ENCODE measurements at places on chromosomes 7 and 10. TPM values are rescaled to one million over a fixed set of nuclear protein-coding genes. Genes with fewer than 3 reads are reported as not detected.

DNA sequence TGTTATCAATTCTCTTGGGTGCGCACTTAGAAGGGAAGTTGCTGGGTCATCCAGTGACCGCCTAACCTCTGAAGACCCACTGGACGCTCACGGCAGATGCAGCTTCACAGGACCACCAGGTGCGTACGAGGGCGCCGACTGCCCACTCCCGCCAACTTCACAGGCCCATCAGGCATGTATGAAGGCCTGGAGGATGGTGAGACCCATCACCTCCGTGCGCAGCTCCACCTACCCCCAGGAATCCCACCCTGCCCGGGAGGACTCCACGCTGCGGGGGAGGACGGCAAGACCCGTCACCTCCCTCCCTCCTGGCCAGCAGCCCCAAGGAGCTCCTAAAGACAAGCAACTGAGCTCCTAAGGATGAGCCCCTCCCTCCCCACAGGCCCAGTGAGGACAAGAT lies 146.9 kb downstream of the MAD1L1 start:
- H3K36me3 ChIP-seq, result no peaks in the 10 kb centered on the region
- H3K27ac ChIP-seq, result no peak overlapping the region
- no peaks in the 10 kb centered on the region for H3K4me1 ChIP-seq
- no peak for DNase-seq

GRCh38 chr7:110061387-110061786 lies 1029.5 kb upstream of the LRRN3 start:
- no peak overlapping the region for H3K27ac ChIP-seq
- no peaks in the 10 kb centered on the region for H3K27me3 ChIP-seq
- DNase-seq, result no peak
- no peak overlapping the region for H3K4me3 ChIP-seq
- H3K4me1 ChIP-seq, result no peaks in the 10 kb centered on the region

- no peaks in the 10 kb centered on the region for H3K27me3 ChIP-seq
- peaks cover 11% of the 10 kb centered on the region for H3K36me3 ChIP-seq
- H3K27ac ChIP-seq, result no peak overlapping the region
- DNase-seq, result no peak
- peaks cover 6% of the 10 kb centered on the region for H3K4me1 ChIP-seq
- H3K4me3 ChIP-seq, result peak overlapping the region; percentile 25
Measured at GRCh38 chr7:101201695-101202602, 1.1 kb upstream of the MOGAT3 start.

GRCh38 chr7:116779216-116779615 lies 83.2 kb upstream of the CAPZA2 start:
- H3K27me3 ChIP-seq, result no peaks in the 10 kb centered on the region
- H3K4me1 ChIP-seq, result peaks cover 64% of the 10 kb centered on the region
- no peak overlapping the region for H3K4me3 ChIP-seq

AHCYL2 gene
- total RNA-seq, result 26.8 TPM

GRCh38 chr10:103125323-103126267 lies 67.5 kb downstream of the NT5C2 start:
- H3K4me3 ChIP-seq, result no peak overlapping the region
- no peak for DNase-seq
- peak overlapping the region; percentile 68 for H3K27ac ChIP-seq
- no peaks in the 10 kb centered on the region for H3K27me3 ChIP-seq

DNA sequence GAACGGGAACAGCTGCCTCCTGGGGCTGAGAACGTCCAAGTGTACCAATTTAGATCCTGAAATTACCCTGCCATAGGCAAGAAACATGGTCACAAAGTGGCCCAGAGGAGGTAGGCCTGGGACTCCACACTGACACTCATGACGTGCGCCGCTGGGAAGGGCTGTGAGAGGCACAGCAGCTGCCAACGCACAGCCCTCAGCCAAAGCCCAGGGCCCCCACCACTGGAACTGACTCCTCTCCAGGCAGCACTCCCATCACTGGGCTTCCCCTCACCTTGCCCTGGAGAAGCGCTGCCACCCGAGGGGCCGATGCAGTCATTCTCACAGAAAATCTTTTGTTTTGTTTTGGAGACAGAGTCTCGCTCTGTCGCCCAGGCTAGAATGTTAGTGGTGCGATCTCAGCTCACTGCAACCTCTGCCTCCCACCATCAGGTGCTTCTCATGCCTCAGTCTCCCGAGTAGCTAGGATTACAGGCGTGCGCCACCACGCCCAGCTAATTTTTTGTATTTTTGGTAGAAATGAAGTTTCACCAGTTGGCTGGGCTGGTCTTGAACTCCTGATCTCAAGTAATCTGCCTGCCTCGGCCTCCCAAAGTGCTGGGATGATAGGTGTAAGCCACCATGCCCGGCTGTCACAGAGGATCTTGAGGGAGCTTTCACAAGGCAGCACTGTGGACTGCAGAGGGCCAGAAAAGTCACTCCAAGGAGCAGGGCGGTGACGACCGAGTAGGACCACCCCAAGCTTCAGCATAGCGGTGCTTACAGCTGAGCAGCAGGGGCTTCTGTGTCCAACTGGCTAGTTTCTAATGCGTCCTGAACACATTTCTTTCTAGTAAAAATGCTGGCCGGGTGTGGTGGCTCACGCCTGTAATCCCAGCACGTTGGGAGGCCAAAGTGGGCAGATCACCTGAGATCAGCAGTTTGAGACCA lies 13.5 kb downstream of the GUSB start:
- H3K4me1 ChIP-seq, result no peaks in the 10 kb centered on the region
- H3K4me3 ChIP-seq, result no peak overlapping the region
- no peak for DNase-seq
- H3K27ac ChIP-seq, result no peak overlapping the region
- peaks cover 18% of the 10 kb centered on the region for H3K36me3 ChIP-seq

GBX1 gene
- total RNA-seq, result not detected

- no peaks in the 10 kb centered on the region for H3K36me3 ChIP-seq
- DNase-seq, result no peak
- no peak overlapping the region for H3K27ac ChIP-seq
- H3K4me1 ChIP-seq, result no peaks in the 10 kb centered on the region
- no peak overlapping the region for H3K4me3 ChIP-seq
Measured at GRCh38 chr7:156096771-156097538, 284.7 kb upstream of the SHH start.

- no peaks in the 10 kb centered on the region for H3K36me3 ChIP-seq
- H3K4me1 ChIP-seq, result no peaks in the 10 kb centered on the region
- no peak overlapping the region for H3K27ac ChIP-seq
- H3K27me3 ChIP-seq, result peaks cover under 1% of the 10 kb centered on the region
- no peak for DNase-seq
Measured at GRCh38 chr10:117684046-117684610, 141.6 kb downstream of the EMX2 start.

DNA sequence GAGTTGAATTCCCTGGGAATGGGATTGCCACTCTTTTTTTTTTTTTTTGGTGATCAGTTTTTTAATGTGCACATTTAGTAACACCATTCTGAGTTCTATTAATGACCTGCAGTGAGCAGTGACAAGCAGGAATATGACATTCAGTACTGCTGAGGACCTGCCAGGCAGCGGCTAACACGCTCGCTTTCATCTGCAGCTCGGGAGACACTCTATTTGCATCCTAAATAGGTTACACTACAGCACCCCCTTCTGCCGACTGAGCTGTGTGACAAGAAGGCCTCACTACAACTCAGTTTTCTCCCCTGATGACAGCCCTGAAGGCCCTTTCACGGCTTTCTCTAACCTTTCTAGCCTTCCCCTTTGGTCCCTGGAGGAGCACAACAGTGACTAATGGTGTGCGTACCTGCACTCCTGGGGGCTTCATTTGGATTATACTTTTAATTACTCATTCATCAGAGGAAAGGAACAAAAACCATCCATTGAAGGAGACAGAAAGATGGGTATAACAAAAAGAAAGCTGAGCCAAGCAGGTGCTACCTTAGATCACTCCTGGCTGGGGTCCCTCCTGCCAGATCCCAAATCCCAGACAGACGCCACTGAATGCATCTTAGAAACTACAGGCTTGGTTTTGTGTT lies 872.4 kb downstream of the LRMDA start:
- H3K4me3 ChIP-seq, result no peak overlapping the region
- no peaks in the 10 kb centered on the region for H3K36me3 ChIP-seq
- no peaks in the 10 kb centered on the region for H3K27me3 ChIP-seq
- no peak overlapping the region for H3K27ac ChIP-seq

GSTO2 gene
- total RNA-seq, result 2.7 TPM

- no peaks in the 10 kb centered on the region for H3K36me3 ChIP-seq
- H3K4me1 ChIP-seq, result no peaks in the 10 kb centered on the region
- no peak for DNase-seq
- H3K4me3 ChIP-seq, result no peak overlapping the region
- H3K27me3 ChIP-seq, result peaks cover 18% of the 10 kb centered on the region
- H3K27ac ChIP-seq, result no peak overlapping the region
Measured at GRCh38 chr10:118592675-118593330, 2.6 kb downstream of the PRLHR start.

GRCh38 chr10:8336629-8337331 lies 282.3 kb downstream of the GATA3 start:
- no peaks in the 10 kb centered on the region for H3K36me3 ChIP-seq
- H3K4me1 ChIP-seq, result no peaks in the 10 kb centered on the region
- H3K27ac ChIP-seq, result no peak overlapping the region
- H3K4me3 ChIP-seq, result no peak overlapping the region
- H3K27me3 ChIP-seq, result peaks cover 9% of the 10 kb centered on the region

- no peaks in the 10 kb centered on the region for H3K27me3 ChIP-seq
- no peaks in the 10 kb centered on the region for H3K36me3 ChIP-seq
- no peak for DNase-seq
- H3K27ac ChIP-seq, result no peak overlapping the region
- H3K4me1 ChIP-seq, result no peaks in the 10 kb centered on the region
Measured at GRCh38 chr10:14220026-14220425, 110.7 kb downstream of the FRMD4A start.

DNA sequence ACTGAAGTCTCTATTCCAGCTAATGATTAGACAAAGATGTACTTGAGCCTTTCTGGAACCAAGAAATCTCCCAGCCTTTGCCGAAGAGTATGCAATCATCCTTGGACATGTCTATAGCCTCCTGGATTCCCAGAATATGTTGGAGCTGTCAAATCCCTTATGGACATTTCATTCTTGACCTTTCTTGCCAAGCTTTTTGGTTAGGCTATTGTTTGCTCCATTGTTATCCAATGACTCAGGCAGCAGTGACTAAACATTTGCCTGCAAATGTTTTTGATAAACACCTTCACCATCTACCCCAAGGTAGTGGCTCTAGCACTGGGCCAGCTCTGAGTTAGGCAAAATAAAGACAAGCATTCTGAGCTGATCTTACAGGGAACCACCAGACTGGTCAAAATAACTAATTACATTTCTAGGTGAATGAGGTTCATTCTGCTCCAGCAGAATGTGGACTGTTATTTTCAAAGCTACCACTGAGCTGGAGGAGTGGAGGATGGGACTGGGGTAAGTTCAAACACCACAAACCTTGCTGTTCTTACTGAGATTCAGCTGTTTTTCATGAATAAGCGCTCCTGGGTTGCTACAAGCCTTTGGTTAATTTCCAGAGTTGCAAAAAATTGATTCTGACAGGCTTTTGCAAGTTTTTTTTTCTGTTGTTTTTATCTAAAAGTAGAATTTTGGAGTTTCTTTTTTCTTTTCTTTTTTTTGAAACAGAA lies 81.0 kb downstream of the TMEM270 start:
- H3K36me3 ChIP-seq, result no peaks in the 10 kb centered on the region
- no peaks in the 10 kb centered on the region for H3K27me3 ChIP-seq
- H3K4me3 ChIP-seq, result no peak overlapping the region
- H3K4me1 ChIP-seq, result no peaks in the 10 kb centered on the region

- peak overlapping the region; percentile 94 for H3K4me3 ChIP-seq
- DNase-seq, result peak; percentile 63
- H3K27ac ChIP-seq, result peak overlapping the region; percentile 75
- peaks cover 8% of the 10 kb centered on the region for H3K36me3 ChIP-seq
- H3K27me3 ChIP-seq, result no peaks in the 10 kb centered on the region
Measured at GRCh38 chr10:102504179-102504975, 605 bp downstream of the SUFU start.

TNS3 gene
- 35.0 TPM for total RNA-seq

- no peak overlapping the region for H3K27ac ChIP-seq
- H3K4me3 ChIP-seq, result no peak overlapping the region
- no peaks in the 10 kb centered on the region for H3K4me1 ChIP-seq
- DNase-seq, result no peak
- H3K36me3 ChIP-seq, result no peaks in the 10 kb centered on the region
- H3K27me3 ChIP-seq, result no peaks in the 10 kb centered on the region
Measured at GRCh38 chr10:112421731-112422130, 25.0 kb downstream of the ZDHHC6 start.

DNA sequence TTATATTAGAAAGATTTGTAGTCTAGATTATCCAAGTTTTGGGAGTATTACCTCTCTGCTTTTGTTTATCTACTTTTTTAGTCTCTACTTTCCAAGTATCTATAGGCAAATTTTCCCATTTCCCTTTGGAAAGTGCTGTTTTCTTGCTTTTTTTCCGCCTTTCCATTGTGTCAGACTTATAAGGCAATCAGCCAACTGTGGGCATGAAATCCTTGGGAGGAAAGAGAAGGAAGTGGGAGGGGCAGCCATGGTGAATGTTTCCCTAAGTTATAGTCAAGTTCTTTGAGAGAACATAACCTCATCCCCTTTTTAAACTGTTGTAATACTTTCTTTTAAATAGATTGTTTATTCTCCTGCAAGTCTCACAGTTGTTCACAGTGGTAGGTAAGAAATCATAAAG lies 52.6 kb downstream of the PTEN start:
- no peaks in the 10 kb centered on the region for H3K36me3 ChIP-seq
- H3K27ac ChIP-seq, result no peak overlapping the region
- peaks cover 41% of the 10 kb centered on the region for H3K4me1 ChIP-seq
- no peak overlapping the region for H3K4me3 ChIP-seq
- no peak for DNase-seq
